Right hindlimb (tissue), 1 donor: ENCODE measurements at places on chromosomes 5 and 9.

- no peak for DNase-seq
Measured at GRCh38 chr5:42361315-42361688, 61.9 kb upstream of the GHR start.

- DNase-seq, result no peak
Measured at GRCh38 chr5:72623936-72624335, 116.7 kb upstream of the ZNF366 start.

DNA sequence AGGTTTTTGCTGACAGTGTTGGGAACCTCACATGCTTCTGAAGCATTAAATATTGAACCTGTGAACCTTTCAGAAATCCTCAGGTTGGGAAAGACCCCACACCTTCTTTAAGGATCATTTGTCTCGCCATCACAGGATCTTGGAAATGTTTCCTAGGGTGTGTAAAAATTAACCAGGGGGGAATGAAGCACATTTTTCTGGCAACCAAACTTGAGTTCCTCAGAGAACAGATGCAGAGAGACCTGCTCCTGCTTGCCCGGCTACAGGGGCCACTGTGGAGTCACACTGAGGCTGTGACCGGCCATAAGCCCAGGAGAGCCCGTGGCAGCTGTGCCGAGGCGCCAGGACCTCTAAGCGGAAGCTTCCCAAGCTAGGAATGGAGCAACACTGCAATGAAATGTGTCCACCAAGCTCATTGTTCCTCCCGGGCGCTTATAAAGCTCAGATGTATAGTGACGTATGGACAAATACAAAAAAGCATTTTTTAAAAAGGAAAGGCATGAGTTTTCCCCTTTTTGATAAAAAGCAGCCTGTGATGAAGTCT lies 7.7 kb downstream of the CXCL14 start:
- DNase-seq, result no peak

- no peak for DNase-seq
Measured at GRCh38 chr5:173304591-173304988, 23.6 kb downstream of the STC2 start.

GRCh38 chr5:66871651-66872050 lies 275.5 kb downstream of the MAST4 start:
- DNase-seq, result no peak

DNA sequence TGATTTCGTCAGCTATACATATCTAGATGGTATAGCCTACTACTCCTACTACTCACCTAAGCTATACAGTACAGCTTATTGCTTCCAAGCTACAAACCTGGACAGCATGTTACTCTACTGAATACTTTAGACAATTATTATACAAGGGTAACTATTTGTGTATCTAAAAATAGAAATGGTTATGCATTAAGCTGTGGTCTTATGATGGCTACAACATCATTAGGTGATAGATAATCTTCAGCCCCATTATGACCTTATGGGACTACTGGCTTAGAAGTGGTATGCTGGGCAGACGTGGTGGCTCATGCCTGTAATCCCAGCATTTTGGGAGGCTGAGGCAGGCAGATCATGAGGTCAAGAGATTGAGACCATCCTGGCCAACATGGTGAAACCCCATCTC lies 40.2 kb downstream of the CERT1 start:
- no peak for DNase-seq

DNA sequence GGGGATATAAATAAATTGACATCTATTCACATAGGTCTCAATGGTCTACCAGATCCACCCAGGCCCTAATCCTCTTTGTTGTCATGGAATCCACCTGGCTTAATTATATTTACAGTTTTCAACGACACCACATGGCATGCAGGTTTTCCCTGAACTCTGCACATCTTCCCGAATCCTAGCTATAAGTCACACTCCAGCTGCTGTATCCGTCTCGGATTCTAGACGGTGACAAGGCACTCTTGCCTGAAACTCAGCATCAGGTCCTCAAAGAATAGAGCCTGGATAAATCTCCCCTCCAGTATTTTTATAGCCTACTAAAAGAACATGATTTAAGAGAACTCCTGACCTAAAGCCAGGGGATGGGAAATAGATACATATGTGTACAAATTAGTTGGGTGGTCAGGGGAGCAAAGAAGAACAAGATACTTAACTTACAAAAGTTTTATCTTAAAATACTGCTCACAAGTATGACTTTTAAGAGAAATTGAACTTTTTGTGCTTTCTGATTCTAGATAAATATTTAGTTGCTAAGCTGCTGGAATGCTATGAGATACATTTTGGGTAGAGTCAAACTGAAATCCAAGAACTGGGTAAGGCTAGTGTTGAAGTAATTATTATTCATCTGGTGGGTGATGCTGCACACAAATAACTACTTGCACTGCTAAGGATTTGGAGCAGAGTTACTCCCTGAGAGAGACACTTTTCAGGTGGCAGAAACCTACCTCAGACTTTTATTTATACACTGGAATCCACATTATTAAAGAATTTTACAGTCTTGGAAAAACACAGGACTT lies 187.3 kb downstream of the EFNA5 start:
- DNase-seq, result no peak

GRCh38 chr9:81599837-81600236 lies 89.5 kb downstream of the TLE1 start:
- DNase-seq, result no peak

DNA sequence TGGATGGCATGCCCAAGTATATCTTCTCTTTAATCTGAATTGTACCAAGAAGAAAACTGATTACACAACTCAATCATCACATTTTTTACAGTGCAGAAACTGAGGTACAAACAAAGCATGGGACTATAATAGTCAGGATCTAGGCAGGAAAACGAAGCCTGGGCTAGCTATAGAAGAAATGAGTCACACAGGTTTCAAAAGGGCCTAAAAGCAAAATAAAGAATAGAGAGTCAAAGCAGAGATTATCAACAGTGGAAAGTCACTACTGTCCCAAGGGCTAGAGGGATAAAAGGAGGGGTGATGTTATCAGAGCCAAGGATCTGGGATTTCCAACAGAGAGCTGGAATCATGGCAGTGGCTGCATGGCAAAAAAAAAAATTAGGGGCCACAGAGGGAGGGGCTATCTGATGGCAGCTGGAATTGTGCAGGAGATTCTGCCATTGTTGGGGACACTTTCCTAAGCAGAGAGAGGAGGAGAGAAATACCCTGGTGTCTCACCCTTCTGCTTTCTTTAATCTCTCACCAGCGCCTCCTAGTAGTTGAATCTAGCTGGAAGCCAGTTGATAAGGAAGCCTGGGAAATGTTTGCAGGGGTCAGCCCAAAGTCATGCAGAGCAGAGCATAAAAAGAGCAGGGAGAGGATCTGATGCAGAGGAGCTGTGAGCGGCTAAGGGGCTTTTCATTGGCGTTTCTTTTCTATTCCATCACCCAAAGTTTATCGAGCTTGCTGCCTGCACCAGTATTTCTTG lies 343.2 kb downstream of the ACTL7B start:
- DNase-seq, result no peak

DNA sequence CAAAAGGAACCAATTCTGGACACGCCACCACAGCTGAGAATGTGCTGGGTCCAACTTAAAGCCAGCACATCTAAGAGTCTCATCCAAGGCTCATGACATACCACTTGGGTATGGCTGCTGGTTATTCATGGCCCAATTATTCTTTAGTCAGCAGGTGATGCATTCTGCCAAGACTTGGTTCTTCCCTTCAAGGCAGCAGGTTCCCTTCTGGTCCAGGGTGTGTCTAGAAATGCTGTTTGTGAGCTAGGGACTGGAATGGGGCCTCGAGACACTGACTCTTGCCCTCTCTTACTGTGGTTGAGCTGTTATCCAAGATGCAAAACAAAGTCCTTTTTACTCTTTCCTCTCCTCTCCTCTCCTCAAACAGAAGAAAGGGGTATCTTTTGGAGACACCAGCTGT lies 522.6 kb downstream of the HINT1 start:
- no peak for DNase-seq

GRCh38 chr5:157175071-157175612 lies 5.5 kb upstream of the ITK start:
- no peak for DNase-seq

- no peak for DNase-seq
Measured at GRCh38 chr9:27554712-27555111, 18.6 kb downstream of the C9orf72 start.

DNA sequence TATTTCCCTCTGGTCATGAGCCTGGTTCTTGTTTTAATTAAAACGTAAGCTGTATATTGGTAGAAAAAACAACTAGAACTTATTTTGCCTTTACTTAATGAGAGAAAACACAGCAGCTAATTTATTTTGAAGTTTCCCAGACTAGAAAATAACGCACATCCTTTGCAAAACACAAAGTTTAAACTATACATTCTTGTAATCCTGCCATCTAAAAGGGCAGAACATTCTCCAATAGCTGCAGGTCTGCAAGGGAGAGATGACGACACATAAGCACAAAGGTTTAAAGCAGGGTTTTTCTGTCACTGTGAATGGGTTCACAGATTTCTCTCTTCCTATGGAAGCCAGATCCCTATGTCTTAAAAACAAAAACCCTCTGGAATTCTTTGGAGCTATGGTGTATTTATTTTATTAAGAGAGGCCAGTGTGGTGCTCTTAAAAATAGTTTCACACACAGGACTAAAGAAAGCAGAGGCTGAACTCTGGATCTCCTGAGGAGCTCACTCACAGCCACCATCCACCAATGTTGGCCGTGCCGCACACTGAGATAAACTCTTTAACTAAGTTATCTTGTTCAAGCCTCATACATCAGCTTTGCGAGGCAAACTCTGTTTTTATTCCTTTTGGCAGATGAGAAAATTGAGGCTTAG lies 82.4 kb downstream of the SNCAIP start:
- DNase-seq, result no peak

DNA sequence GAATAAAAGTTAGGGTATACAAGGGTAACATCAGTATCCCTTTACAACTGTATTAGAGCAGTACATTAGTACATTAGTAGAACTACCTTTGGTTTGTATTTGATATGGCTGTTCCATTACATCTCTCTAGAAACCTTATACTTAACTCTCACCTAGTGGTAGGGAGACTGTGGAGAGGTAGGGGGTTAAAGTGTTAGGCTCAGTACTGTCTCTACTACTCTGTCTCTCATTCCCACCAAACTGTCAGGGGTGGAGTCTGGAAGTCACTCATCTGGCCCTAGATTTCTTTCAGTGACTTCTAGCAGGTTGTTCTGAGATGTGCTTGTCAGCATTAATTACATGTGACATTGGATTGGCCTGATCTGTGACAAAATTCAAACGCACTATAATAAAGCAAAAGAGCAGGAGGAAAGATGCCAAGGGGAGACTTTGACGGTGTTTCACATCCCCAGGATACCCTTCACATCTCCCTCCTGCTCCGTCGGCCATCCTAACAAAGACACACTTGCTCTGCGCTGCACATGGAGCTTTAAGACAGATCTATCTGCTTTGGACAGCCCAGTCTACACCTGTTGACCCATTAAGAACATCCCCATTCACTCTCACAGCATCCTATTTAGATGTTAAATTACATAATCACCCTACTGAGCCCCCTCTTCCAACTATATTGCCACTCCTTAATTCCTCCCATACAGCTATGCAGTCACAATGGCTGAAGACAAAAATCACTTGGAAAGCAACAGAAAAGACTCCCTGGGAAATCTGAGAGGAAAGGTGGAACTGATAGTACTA lies 1043.0 kb upstream of the DMAC1 start:
- DNase-seq, result no peak

GRCh38 chr9:129352146-129352865 lies 174.2 kb upstream of the IER5L start:
- DNase-seq, result peak; percentile 78

- no peak for DNase-seq
Measured at GRCh38 chr5:74105126-74105780, 479.3 kb downstream of the ARHGEF28 start.

- DNase-seq, result no peak
Measured at GRCh38 chr9:78491402-78491801, 194.5 kb downstream of the PSAT1 start.

GRCh38 chr9:121026260-121026691 lies 23.8 kb downstream of the C5 start:
- DNase-seq, result no peak

DNA sequence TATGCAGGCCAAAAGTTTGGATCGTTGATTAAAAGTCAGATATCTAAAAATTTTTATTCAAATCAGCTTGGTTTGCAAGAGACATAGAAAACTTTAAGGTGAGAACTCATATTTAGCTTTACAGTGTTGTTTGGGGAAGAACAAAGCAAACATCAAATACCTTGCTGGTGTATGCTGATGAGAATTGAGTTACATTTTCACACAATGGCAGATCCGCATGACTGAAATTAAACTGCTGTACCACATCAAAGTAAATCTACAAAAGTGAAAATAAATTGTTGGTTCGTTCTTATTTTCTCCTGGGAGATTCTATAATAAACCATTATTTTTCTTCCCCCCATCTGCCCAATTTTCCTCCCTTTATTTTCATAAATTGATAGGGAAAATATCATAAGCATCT lies 198.2 kb upstream of the PCSK5 start:
- no peak for DNase-seq

DNA sequence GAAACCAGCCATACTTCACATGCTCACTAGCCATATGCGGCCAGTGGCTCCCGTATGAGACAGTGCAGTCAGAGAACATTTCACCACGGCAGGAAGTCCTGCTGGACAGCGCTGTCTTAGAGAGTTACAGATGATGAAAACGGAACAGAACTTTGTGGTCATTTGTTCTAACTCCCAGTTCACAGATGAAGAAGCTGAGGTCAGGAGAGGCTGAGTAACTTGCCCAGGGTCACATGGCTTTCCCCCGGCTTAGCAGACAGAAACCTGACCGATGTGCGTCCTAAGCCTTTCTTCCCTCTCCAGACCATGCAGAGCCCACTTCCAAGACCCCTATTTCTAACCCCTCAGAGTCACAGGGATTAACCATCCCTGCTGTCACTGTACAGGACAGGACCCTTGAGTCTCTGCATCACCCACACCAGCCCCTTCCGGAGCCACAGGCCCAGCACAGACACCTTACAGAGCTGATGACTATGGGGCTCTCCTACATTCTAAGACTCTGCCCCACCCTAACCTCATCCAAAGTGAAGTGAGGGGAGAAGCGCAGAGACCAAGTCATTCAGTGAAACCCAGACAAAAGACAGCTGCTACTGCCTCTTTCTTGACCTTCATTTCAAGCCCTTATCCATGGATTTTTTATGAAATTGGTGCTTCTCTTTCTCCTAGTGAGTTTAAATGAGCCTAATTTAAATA lies 86.9 kb downstream of the PTPN3 start:
- DNase-seq, result no peak

GRCh38 chr9:124674651-124675050 lies 96.5 kb downstream of the NR6A1 start:
- DNase-seq, result no peak

DNA sequence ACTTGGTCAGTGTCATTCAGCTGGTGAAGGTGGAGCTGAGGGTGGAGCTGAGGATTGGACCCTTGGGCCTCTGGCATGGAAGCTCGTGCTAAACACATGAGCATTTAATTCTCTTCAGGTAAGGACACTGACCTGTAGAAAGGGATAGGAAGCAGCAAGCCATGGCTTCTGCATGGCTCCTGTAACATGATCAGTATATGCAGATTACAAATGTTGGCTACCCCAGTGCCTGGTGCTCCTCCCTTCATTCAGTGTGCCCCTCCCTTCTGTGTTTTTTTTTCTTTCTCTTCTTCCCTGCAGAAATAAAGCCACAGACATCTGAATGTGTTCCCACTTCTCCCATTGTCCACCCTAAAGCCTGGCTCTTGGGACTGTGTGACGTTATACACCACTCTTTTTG lies 52.9 kb downstream of the ARHGAP26 start:
- no peak for DNase-seq

GRCh38 chr5:6402939-6403338 lies 24.6 kb upstream of the MED10 start:
- no peak for DNase-seq
